ENCODE measurements at places on chromosomes 7 and 10.

- DNase-seq = no peak
Observed at GRCh38 chr10:45220931-45221330, 94.5 kb downstream of the OR13A1 start.

- no peak for DNase-seq
Observed at GRCh38 chr7:35717013-35717412, 22.1 kb upstream of the HERPUD2 start.

GRCh38 chr10:51367127-51367526, 292.8 kb downstream of the PRKG1 start:
- DNase-seq = no peak

- no peak for DNase-seq
Observed at GRCh38 chr7:4134204-4134603, 547.9 kb upstream of the FOXK1 start.

GRCh38 chr10:130003166-130003565, 39.1 kb upstream of the EBF3 start:
- DNase-seq = no peak

DNA sequence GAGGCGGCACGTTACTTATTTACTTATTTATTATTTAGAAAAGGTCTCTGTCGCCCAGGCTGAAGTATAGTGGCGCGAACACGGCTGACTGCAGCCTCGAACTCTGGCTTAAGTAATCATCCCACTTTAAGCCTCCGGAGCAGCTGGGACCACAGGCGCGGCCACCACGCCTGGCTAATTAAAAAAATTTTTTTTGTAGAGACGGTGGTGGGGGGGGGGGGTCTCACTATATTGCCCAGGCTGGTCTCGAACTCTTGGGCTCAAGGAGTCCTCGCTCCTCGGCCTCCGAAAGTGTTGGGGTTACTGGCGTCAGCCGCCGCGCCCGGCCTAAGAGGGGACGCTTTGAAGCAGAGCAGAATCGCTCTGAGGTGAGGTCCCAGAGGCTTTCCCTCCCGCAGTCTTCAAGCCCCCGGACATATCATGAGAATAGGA, 675 bp upstream of the FRAT2 start:
- no peak for DNase-seq

DNA sequence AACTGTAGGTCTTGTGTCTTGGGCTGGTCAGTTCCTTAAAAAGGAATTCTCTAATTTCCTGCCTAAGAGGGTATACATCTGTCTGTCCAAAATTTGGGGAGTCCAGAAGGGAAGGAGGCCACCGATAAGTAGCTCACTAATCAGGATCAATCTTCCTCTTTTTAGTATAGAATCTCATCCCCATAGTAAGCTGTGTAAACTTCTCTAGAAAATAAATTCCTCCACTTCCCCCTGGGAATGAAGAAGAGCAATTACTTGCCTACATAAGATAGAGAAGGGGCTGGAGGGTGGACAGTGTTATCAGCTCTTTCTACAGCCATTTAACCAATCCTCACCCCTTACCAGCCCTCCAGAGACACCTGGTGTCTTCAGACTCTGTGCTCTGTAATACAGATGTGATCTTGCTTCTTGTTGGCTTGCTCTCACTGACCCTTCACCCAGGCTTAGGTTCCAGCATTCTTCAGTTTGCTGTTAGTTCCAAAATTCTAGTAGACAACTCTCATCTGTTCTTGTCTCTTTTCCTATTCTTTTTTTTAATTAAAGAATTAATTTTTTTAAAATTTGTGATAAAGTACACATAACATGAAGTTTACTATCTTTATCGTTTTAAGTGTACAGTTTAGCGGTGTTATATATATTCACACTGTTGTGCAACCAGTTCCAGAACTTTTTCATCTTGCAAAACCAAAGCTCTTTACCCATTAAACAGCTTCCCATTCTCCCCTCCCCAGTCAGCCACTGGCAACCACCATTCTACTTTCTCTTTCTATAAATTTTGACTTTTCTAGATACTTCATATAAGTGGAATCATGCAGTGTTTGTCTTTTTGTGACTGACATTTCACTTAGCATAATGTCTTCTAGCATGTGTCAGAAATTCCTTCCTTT, 6.5 kb upstream of the PRKAR2B start:
- no peak for DNase-seq

DNA sequence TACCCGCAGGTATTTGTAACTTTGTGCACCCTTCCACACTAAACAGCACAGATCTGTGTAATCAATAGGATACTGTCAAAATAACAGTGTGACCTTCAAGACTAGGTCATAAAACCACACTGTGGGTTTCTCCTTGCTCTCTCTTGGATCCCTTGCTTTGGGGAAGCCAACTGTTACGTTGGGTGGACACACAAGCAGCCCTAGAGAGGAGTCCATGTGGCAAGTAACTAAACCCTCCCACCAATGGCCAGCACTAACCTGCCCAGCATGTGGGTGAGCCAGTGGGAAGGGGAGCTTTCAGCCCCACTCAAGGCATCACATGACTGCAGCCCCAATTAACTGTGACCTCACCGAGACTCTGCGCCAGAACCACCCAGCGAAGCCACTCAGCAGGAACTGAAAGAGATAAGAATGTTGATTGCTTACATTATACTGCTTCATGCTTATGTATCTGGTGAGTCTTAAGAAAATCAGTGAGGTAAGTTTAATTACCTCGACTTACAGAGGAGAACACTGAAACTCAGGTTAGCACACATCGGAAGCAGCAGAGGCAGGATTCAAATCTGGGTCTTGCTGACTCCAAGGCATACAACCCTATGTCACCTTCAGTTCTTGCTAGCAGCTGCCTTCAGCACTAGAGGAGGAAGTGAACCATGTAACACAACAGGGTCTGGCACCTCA, 9.4 kb upstream of the ZC3HAV1 start:
- no peak for DNase-seq

GRCh38 chr7:70456719-70457118, 675.2 kb upstream of the GALNT17 start:
- no peak for DNase-seq

DNA sequence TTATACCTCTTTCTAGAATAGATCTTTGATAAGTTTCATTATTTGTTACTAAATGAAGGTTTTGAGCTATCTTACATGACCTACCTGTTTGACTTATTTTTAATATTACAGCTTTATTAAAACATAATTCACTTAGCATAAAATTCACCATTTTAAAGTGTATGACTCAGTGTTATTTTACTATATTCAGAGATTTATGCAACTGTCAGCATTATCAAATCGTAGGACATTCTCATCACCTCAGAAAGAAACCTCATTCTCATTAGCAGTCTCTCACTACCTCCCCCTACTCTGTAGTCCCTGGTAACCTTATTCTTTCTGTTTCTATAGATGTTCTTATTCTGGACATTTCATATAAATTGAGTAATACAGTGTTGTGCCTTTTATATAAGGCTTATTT, 207.9 kb upstream of the FOXP2 start:
- no peak for DNase-seq

- no peak for DNase-seq
Observed at GRCh38 chr7:156456503-156457115, 184.0 kb upstream of the RNF32 start.

DNA sequence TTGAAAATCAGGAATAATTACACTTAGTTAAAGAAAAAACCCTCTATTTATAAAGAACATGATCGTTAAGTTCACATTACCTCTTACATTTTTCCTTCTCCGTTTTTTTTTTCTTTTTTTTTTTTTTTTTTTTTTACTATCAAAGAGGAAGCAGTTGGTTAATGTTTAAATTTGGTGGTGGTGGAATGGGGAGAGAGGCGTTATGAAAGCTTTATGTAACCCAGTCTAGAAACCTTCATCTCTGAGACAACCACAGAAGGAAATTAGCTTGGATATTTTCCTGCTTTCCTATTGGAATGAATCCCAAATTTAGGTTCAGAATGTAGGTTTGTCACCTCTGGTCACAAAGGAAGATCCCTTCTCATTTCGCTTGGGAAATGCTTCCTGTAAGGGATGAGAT, 31.5 kb upstream of the LHFPL3 start:
- DNase-seq = no peak

DNA sequence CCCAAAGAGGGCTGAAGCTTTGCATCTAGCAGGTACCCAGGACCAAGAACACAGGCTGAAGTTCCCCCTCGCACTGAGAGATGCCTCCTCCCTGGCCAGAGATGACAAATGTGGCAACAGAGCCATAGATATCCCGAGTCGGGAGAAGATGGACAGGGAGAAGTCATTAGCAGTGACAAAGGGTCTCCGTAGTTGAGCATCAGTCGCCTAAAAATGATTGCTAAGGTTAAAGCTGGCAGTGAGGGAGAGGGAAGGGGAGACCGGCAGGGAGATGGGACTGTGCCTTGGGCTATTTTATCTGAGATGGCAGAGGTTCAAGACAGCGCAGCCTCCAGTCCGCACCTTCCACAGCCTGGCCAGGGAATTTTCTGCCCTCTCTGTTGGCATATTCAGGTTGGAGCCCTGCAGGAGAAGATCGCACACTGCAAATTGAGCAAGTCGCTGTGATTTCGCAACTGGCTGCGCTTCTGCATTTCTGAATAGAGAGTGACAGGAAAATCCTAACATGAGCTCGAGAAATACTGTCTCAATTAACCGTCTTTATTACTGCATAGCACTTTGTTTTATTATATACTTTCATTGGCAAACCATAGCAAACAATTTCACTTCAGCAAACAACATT, 238.9 kb upstream of the GPR26 start:
- DNase-seq = no peak

GRCh38 chr7:109246330-109247077, 676.8 kb downstream of the DNAJB9 start:
- no peak for DNase-seq

DNA sequence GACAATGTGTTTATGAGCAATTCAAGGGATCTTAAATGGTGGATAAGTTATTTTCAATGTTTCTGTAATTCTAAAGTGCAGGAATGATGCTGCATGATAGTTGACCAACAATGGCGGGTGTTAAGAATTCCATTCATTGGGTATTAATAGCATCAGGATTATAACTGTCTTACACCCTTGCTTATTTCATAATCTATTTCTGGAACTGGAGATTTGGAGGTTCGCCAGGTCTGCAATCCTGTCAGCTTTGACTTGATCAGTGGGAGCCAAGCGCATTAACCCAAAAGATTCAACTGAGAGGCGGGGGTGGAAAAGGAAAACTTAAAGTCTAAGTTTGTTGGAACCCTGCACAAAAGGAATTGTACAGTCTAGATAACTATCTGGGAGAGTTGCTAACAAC, 114.9 kb upstream of the ZEB1 start:
- no peak for DNase-seq
